Naive thymus-derived CD4-positive, alpha-beta T cell (primary cell): ENCODE measurements at places on chromosomes 7 and 10.

- DNase-seq = no peak
Observed at GRCh38 chr10:88293073-88293472, 290.0 kb downstream of the RNLS start.

- no peak for DNase-seq
Observed at GRCh38 chr7:99679400-99680191, at the start of gene CYP3A5. TSS of gene CYP3A5 (minus strand) at chr7:99679996. CDS start at chr7:99679896, 100 bp downstream.

DNA sequence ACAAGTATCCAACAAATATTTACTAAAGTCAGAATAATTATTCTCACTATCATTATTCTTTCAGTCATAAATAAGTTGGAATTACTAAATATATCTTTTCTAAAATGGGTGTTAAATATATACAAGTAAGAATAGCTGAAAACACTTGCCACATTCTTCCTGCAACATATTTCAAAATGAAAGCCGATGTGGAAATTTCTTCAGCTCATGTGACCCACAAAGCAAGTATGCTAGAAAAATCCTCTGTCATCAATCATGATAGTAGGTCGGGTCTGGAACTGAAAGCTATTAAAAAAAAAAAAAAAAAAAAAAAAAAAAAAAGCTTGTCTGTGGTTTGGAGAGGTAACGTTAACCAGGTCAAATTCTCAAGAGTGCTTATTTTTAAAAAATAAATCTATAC is 344.7 kb downstream of the NEBL start:
- DNase-seq = no peak

GRCh38 chr7:82629583-82629982 is 186.0 kb upstream of the CACNA2D1 start:
- no peak for DNase-seq

- no peak for DNase-seq
Observed at GRCh38 chr7:52749880-52750279, 285.6 kb upstream of the POM121L12 start.
